ENCODE measurements at places on chromosomes 7 and 10. TPM values are rescaled to one million over a fixed set of nuclear protein-coding genes. Genes with fewer than 3 reads are reported as not detected.

- no peak for DNase-seq
These were observed 22.8 kb upstream of the DYNC1I1 start for GRCh38 chr7:95749515-95749914.

DNA sequence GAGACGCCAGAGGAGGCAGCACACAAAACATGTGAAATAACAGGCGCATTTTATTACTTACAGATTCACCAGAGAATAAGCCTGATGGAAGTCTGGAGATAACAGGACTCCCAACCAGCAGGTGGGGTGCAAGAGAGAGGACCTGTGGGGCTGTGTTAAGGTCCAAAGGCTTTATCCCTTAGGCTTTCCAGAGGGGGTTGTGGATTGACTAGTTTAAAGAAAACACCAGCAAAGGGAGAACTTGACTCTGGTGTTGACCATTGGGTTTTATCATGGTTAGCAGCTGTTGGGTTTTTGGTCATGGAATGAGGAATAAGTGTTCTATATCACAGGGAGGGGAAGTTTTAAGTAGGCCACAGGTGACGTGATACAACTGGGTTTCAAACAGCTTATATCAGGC is 1.6 kb upstream of the CRPPA start:
- no peak for DNase-seq

DNA sequence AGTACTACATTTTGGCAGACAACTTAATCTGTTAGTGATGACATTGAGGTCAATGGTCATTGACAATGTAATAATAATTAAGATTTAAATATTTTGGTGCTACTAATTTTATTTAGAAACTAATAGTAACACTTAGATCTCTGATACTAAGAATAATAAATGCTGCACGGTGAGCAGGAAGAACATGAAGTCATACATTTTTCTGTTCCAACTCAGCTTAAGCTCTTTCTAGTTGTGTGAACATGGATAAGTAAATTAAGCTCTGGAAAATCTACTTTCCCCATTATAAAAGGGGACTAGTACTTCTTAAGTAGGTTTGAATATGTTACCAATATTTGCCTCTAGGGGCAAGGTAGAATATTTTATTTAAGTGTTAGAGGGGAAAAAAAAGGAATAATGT is 65.9 kb upstream of the MEOX2 start:
- no peak for DNase-seq

DNA sequence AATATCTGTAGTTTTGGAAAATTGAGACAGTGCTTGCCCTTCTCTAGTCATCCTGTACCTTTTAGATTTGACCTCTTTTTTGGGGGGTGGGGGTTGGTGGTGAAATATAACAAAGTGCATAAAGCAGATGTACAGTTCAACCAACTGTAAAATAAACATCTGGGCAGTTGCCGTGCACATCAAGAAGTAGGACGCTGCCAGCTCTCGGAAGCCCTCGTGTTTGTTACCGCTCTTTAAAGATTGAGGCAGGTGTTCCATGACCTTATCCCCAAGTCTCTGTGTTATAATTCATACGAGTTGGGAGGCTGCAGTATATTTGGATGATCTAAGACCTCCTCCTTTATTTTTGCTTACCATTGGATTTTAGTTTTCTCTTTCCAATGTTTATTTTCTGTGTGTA is 55.1 kb downstream of the SDK1 start:
- no peak for DNase-seq

DNA sequence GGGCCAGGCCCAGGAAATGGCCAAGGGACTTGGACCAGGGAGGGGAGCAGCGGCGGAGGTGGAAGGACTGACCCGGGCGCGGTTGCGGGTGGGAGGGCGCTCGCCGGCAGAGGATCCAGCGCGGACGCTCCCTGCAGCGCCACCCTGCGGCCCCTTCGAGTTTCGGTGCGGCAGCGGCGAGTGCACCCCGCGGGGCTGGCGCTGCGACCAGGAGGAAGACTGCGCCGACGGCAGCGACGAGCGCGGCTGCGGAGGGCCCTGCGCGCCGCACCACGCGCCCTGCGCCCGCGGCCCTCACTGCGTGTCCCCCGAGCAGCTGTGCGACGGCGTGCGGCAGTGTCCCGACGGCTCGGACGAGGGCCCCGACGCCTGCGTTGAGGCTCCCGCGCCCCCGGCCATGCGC is 16.8 kb upstream of the ZNF467 start:
- no peak for DNase-seq

GRCh38 chr10:75617485-75618155 is 186.2 kb downstream of the LRMDA start:
- no peak for DNase-seq

- DNase-seq = peak; percentile 63
These were observed 28.2 kb downstream of the SKIDA1 start for GRCh38 chr10:21497177-21497807.

- DNase-seq = no peak
These were observed 97.9 kb upstream of the PALS2 start for GRCh38 chr7:24475166-24475961.

DNA sequence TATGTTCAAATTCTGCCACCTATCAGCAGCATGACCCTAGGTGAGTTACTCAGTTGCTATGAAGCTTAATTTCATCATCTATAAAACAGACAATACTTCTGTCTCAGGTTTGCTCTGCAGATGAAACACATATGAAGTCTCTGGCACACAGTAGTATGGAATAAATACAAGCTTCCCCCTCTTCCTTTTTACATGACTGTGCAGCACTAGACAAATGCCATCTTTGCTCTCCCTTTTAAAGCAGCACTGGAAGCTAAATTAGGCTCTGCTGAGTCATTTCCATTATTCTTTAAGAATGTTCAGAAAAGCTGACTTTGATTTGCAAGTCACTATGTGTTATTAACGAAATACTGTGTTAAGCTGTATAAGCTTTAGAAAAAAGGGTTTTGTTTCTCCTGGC is 40.7 kb upstream of the ANAPC16 start:
- DNase-seq = peak; percentile 52

DNA sequence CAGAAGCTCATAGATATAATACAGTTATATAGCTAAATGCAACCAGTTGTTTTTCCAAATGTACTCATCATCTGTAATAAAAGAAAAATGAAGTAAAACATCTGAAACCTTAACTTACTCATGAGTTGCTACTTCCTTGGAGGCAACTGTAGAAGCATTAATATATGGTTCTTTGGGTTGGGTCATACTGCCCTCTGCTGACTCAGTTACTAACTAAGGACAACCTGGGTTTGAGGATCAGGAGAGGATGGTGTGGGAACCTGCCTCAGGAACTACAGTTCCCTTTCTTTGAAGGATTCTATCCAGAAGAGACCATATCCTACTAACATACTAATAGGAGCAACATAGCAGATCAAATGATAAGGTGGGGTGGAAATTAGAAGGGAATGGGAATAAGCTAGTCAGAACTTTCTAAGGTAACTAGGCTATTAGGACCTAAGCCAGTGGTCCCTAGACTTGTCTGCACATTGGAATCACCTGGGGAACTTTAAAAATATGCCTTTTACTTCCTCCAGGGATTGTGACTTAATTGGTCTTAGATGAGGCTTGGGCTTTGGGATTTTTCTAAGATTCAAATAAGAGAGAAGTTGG is 20.7 kb downstream of the COX15 start:
- peak; percentile 34 for DNase-seq

GRCh38 chr10:60414877-60415585 is 25.4 kb upstream of the ANK3 start:
- peak; percentile 95 for DNase-seq

DNA sequence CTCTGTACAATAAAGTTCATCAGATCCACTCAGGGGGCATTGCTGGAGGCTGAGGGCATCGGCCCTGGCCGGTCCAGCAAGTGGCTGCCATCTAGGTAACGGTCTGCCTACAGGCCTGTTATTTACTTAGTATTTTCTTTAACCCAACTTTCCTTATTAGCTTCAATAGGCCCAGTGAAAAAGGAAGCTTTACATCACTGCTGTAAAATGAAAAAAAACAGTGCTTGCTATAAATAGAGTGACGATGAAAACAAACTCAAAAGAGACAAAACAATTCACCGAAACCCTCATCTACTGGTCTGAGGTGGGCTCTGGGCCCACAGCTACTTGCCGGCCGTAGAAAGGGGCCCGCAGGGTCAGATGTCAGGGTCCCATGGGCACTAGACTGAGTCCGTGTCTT is 192.5 kb downstream of the ELFN1 start:
- no peak for DNase-seq

- DNase-seq = no peak
These were observed 119.4 kb upstream of the NRBF2 start for GRCh38 chr10:63013755-63014154.

Gene INSYN2A
- 0.41 TPM for total RNA-seq

Gene ANKRD7
- 0.41 TPM for total RNA-seq

Gene HABP2
- not detected for total RNA-seq

Gene JAKMIP3
- total RNA-seq = 0.54 TPM

Gene IDI2
- total RNA-seq = not detected

Gene MRLN
- not detected for total RNA-seq

Gene FAM221A
- 3.0 TPM for total RNA-seq

Gene TMEM270
- not detected for total RNA-seq

Gene CCZ1B
- total RNA-seq = 54.4 TPM
